Esophagus squamous epithelium (tissue), 5 donors: ENCODE measurements at places on chromosomes 2 and 18. TPM values are rescaled to one million over a fixed set of nuclear protein-coding genes. Genes with fewer than 3 reads are reported as not detected.

- H3K27ac ChIP-seq, result peak overlapping the region; percentile 88
- H3K36me3 ChIP-seq, result no peaks in the 10 kb centered on the region
- peak overlapping the region; percentile 86 for H3K4me3 ChIP-seq
- no peaks in the 10 kb centered on the region for H3K27me3 ChIP-seq
- H3K4me1 ChIP-seq, result peaks cover 62% of the 10 kb centered on the region
These were observed 476 bp downstream of the STRN start for GRCh38 chr2:36965751-36966369.

- no peak overlapping the region for H3K27ac ChIP-seq
- no peak overlapping the region for H3K4me3 ChIP-seq
- H3K36me3 ChIP-seq, result no peaks in the 10 kb centered on the region
- no peaks in the 10 kb centered on the region for H3K4me1 ChIP-seq
These were observed 55.0 kb downstream of the KIF1A start for GRCh38 chr2:240765007-240765406.

DNA sequence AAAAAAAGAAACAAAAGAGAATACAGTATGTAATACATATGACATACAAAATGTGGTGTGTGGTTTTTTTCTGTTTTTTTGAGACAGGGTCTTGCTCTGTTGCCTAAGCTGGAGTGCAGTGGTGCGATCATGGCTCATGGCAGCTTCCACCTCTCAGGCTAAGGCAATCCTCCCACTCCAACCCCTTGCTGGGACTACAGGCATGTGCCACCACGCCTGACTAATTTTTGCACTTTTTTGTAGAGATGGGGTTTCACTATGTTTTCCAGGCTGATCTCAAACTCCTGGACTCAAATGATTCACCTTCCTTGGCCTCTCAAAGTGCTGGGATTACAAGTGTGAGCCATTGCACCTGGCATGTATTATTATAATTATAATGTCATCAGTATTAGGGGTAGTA, 38.9 kb downstream of the DHX57 start:
- no peaks in the 10 kb centered on the region for H3K27me3 ChIP-seq
- H3K36me3 ChIP-seq, result peaks cover 90% of the 10 kb centered on the region
- no peak overlapping the region for H3K27ac ChIP-seq
- H3K4me1 ChIP-seq, result no peaks in the 10 kb centered on the region
- H3K4me3 ChIP-seq, result no peak overlapping the region

DNA sequence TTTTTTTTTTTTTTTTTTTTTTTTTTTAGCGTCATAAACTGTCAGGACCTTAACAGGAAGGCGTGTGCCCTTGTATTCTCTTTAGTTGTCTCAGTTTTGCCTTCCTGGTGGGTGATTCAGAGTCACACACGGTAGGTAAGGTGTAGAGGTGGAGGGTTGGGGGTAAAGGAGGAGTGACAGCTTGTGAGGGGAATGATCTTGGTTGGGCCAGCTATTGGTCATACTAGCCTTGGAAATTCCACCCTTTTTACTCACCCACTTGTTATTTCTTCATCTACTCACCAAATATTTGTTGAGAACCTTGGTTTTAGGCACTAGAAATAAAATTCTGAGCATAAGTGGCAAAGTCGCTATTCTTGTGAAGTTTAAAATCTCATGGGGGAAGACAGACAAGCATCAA, 22.2 kb downstream of the SMIM21 start:
- no peaks in the 10 kb centered on the region for H3K4me1 ChIP-seq
- no peak for DNase-seq
- no peaks in the 10 kb centered on the region for H3K36me3 ChIP-seq
- H3K27me3 ChIP-seq, result no peaks in the 10 kb centered on the region
- H3K27ac ChIP-seq, result no peak overlapping the region

GRCh38 chr2:95393901-95394300, 8.6 kb upstream of the FAHD2A start:
- no peak for DNase-seq
- peaks cover 6% of the 10 kb centered on the region for H3K4me1 ChIP-seq
- no peak overlapping the region for H3K4me3 ChIP-seq
- no peaks in the 10 kb centered on the region for H3K36me3 ChIP-seq

The SDC1 gene
- total RNA-seq, result 757 TPM
